Esophagus squamous epithelium (tissue), 5 donors: ENCODE measurements at places on chromosomes 2 and 18.

- DNase-seq = no peak
These were observed 73.5 kb downstream of the TNS1 start for GRCh38 chr2:217929272-217929671.

DNA sequence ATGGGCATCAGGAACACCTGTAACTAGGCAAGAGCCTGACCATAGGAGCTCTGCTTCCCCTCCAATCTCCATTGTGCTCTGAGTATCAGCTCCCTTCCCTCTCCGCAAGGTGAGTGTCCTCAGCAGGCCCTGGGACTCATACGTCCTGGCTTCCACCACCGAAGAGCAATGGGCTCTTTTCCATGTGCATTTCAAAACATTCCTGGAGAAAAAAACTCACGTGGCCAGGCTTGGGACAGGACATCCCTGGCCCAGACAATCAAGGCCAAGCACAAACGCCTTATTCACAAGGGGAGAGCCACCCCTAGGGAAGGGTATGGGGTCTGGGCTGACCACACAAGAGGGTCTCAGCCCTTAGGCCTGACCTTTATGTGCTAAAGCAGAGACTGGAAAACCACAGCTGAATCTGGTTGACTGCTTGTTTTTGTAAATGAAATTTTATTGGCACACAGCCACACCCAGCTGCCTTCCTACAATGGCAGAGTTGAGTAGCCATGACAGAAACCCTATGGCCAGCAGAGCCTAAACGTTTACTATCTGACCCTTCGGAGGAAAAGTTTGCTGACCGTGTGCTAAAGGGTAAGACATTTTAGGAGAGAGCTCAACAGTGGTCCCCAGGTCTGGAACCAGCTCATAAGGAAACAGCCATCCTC, 175.7 kb upstream of the ARL4C start:
- no peak for DNase-seq

DNA sequence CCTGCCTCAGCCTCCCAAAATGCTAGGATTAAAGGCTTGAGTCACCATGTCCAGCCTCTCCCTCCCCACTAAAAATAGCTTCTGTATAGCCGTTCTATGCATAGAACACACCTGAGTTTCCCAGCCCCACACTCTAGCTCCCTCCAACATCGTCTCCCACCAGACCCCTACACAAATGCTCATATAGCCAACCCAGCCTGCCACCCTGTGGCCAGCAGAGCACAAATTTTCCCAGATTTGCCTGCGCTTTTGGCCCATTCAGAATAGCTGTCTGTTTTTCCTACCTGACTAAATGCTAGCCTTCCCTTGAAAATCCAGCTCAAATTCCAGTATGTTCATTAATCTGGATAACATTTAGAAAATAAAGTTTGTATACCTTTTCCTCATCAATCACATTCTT, 22.8 kb downstream of the TRABD2A start:
- DNase-seq = no peak

- no peak for DNase-seq
These were observed 16.0 kb upstream of the SKA1 start for GRCh38 chr18:50358844-50359243.

DNA sequence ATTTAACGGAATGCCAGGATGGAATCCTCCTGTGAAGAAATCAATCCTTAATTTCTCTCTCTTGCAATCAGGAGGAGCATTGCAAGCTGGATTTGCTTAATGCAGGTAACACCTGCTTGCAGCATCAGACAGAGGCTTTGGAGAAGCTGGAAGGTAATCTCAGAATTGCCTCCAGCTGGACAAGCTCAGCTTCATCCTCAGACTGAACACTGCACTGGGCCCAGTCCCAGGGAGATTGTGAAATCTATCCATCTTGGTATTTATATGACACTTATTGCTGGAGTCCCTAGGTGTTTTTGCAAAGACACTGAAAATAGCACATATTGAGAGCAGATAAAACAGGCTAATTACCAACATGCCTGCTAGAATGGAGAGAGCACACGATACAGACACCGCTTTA, 179.4 kb upstream of the SESTD1 start:
- no peak for DNase-seq

DNA sequence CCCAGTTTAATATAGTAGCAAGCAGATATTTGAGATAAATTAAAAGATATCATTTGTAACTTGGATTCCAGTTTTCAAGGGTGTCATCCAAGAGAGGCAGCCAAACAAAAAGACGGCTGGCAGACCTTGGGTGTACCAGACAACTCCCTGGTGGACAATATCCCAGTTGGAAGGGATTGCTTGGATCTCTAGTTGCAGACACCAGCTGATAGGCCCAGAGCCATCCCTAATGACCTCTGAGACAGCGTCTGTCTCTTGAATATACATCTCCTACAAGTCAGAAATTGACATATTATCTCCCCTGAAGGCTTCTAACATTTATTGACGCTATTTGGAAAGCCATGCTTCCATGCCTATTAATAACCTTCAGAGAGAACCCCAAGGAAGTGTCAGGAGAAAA, 67.7 kb downstream of the ACVR1 start:
- no peak for DNase-seq

DNA sequence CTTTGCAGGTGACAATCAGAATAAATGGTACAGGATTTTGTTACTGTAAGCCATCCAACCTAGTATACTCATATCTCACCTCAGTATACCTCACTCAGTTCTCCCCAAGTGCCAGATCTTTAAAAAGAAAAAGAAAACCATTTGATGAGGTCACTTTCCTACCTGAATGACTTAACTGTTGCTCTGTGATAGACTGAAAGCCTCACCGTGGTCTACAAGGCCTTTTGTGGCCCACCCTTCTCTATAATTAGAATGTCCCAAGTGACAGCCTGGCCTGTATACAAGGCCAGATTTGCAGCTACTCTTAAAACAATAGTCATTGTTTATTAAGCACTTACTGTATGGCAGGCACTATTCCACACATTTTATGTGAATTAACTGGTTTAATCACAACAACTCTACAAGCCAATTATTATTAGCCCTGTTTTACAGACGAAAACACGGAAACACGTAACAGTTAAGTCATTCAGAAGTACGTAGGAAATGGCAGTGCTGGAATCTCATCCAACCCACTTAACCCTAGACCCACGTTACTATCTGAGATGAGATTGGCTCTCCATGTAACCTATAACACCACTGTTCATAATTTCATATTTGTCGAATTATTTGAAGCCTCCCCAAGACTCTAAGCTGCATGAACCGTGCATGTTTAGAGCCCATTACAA, 28.3 kb downstream of the PKP4 start:
- DNase-seq = no peak

- no peak for DNase-seq
These were observed 18.9 kb downstream of the SMAD7 start for GRCh38 chr18:48931680-48932461.

GRCh38 chr2:153417077-153417476, 61.5 kb downstream of the RPRM start:
- no peak for DNase-seq

- DNase-seq = no peak
These were observed 5.2 kb downstream of the MYO1B start for GRCh38 chr2:191250400-191250799.

DNA sequence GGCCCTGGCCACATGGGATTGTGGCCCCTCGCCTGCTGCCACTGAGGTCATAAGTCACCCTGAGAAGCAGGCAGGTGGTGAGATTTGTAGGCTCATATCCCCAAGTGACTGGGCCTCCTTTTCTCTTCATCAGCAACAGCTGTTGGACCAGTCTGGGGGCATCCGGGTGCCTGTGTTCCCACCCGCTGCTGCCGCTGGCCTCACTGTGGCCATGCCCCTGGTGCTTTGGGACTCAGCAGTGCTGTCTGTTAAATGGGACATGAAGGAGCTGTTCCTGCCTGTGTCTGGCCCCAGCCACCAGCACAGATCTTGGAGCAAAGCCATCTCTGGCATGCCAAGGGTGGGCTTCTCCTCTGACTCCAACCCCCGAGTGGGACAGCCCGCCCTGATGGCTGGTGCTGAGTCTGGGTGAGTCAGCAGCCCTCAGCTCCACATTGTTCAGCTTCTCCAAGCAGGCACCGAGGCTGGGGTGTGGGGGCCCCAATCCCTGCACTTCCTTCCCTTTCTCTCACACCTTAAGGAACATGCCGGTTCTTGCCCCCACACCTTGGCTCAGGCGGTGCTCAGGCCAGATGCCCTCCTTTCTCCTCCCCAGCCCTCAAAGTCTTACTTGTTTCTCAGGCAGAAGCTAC, 207.9 kb downstream of the GLI2 start:
- no peak for DNase-seq

DNA sequence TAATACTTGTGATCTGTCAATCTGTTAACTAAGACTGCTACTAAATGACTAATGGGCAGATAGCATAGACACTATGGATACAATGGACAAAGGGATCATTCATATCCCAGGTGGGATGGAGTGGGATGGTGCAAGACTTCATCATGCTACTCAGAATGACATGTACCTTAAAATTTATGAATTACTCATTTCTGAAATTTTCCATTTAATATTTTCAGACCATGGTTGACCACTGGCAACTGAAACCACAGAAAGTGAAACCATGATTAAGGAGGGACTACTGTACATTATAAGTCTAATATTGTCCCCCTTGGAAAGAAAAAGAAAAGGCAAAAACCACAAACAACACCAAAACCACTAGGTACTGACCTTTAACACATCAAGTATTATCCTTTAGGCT, 247.0 kb upstream of the SYT4 start:
- no peak for DNase-seq

DNA sequence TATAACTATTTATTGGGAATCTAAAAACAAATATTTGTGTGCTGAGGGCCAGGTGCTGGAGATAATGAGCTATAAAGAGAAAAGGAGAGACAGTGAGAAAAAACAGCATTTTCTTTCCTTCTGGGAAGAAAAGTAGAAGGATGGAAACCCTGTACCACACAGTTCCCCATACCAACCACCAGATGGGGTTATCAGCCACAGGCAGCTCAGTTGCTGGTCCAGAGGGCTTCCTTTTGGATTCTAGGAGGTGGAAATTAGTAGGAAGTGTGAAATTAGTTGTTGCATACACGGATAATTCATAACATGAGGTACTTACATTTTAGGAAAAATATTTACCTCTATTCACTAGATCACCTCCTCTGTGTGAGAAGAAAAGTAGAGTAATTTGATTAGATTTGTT, 237.0 kb upstream of the FOSL2 start:
- no peak for DNase-seq

- no peak for DNase-seq
These were observed 20.0 kb downstream of the ZNF532 start for GRCh38 chr18:58884680-58885079.

GRCh38 chr2:27186613-27187345, 25.1 kb upstream of the ATRAID start:
- DNase-seq = no peak

GRCh38 chr2:863732-864450, 86.8 kb upstream of the SNTG2 start:
- DNase-seq = no peak

- no peak for DNase-seq
These were observed 3.0 kb downstream of the NRBP1 start for GRCh38 chr2:27431395-27431794.

DNA sequence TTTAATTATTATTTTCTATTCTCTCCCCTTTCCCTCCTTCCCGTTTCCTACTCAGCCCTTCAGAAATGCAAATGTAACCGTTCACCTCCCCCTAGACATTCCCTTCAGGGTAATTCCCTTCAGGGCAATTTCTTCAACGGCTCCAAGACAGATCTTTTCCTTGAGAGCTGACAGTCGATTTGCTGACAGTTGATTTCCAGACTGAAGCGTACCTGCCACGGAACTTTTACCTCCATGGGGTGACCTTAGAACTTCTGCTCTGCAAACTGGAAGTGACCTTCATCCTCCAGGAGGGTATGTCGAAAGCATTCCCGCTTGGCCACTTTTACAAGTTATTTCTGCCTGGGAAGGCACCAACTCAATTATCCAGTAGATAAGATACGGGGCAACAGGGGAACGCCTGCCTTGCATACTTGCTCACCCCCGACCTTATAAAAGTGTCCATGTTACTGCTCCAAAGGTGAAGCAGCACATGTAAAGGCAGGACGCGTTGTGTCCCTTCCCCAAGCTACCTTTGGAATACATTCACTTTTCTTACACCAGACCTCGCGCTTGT, 18.5 kb downstream of the B3GNT7 start:
- DNase-seq = no peak

GRCh38 chr2:69791045-69791444, 38.4 kb upstream of the GMCL1 start:
- no peak for DNase-seq

DNA sequence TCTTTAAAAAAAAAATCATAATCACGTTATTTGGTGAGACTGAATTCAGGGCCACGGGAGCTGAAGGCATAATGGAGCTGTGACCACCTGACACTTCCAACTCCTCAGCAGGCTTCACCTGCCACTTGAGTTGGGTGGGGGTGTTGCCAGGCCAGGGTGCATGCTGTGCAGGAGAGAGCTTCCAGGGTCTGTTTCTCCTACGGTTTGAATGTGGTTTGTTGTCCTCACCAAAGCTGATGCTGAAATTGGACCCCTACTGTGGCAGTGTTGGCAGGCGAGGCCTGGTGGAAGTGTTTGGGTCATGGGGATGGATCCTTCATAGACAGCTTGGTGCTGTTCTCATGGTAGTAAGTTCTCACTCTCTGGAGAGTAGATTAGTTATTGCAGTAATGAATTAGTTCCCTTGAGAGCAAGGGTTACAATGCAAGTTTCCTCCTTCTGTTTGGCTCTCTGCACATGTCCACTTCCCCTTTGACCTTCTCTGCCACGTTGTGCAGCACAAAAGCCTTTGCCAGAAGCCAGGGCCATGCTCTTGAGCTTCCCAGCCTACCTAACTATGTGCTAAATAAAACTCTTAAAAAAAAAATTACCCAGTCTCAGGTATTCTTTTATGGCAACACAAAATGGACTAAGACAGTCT, 38.3 kb upstream of the ANKRD44 start:
- no peak for DNase-seq

GRCh38 chr2:72932045-72932740, 14.9 kb downstream of the EMX1 start:
- DNase-seq = no peak

DNA sequence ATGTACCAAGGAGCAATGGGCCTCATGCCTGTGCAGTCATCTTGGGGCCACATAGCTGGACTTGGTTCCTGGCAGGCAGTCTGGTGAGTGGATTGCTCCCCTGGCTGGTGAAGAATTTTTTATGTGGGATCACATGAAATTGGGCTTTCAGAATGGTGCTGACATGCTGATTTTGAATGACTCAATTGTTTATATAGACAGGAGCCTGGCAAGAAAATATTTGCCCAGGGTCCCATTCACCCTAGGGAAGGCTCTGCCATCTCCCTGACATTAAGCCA, 266.9 kb downstream of the DYSF start:
- DNase-seq = no peak
